ENCODE measurements at places on chromosomes 5 and 9.

DNA sequence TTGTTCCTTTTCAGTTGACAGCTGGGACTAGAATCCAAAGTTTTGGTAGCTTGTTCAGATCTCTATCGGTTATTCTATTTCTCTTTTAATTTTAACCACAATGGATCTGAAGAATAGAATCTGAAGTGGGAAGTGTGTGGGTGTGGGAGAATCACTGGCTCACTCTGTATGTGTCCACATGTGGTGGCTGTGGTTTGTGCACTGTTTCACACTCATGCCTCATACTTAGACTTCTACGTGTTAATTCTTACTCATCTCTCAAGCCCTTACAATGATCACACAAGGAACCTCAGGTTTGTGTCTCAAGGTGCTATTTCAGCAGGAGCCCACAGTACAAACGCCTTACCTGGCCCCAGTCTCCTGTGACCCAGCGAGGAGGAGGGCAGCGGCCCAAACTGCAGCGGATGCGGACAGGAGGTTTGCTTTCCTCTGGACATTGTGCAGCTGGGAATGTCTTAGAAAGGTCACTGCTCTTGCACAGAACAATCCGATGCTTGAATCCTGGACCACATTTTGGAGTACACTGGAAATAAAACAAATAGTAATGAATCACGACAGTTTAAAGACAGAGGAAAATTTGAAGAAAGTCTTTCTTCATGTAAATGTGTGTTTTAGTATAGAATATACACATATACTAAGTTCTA is 309.1 kb downstream of the ADAMTS6 start:
- peak; percentile 72 for DNase-seq

- peak; percentile 48 for DNase-seq
Observed at GRCh38 chr5:119074419-119074818, 3.5 kb downstream of the DMXL1 start.

DNA sequence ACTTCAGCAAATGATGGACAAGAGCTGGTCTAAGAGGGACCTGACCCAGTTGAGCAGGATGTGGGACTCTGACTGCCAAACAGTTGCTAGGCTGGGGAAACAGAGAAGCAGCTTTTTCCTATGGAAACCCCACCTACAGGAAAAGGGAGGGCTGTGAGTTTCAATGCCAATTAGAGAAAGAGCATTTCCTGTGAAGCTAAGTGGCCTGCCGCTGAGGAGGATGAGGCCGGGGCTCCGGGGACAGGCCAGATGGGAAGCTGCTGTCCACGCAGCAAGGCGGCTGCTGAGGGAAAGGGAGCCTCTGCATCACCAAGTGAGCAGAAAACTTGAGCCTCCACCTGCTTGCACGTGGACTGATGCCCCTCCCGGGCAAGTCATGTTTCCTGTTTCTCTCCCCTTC is at the start of gene PCDH12:
Gene PCDH12, minus strand, starts transcription at position 90 of the 400 bp plus-strand sequence. CDS start 351 bp downstream, outside the sequence.
- DNase-seq: peak; percentile 35

- DNase-seq: no peak
Observed at GRCh38 chr9:130177898-130178805, 5.9 kb downstream of the NCS1 start.

Data from activated CD4-positive, alpha-beta T cell treated with anti-CD3 and anti-CD28 coated beads, Interleukin-2, Interleukin-4, amounts not matched to agents 100 ng/mL and 50 ng/mL, durations not matched to agents 16 hours and 8 hours (primary cell).